ENCODE measurements at places on chromosomes 1 and 21. TPM values are rescaled to one million over a fixed set of nuclear protein-coding genes. Genes with fewer than 3 reads are reported as not detected.

DNA sequence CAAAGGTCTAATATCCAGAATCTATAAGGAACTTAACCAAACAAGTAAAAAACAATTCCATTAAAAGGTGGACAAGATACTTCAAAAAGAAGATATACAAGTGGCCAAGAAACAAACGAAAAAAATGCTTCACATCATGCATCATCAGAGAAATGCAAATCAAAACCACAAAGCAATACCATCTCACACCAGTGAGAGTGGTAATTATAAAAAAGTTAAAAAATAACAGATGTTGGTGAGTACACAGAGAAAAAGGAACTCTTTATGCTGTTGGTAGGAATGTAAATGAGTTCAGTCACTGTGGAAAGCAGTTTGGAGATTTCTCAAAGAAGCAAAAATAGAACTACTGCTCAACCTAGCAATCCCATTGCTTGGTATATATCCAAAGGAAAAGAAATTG, 218.6 kb downstream of the SLC44A5 start:
- H3K27me3 ChIP-seq, result no peaks in the 10 kb centered on the region
- no peak for DNase-seq
- H3K4me3 ChIP-seq, result no peak overlapping the region

- peaks cover 39% of the 10 kb centered on the region for H3K4me1 ChIP-seq
- H3K36me3 ChIP-seq, result peaks cover 24% of the 10 kb centered on the region
- H3K27me3 ChIP-seq, result no peaks in the 10 kb centered on the region
- H3K27ac ChIP-seq, result peak within 1 kb of the TSS; percentile 57
- no peak for DNase-seq
These were observed at the start of gene FNDC5 for GRCh38 chr1:32870615-32871363. Gene FNDC5, minus strand, starts transcription at chr1:32870912.

GRCh38 chr1:185846672-185847444, 112.7 kb downstream of the HMCN1 start:
- no peak overlapping the region for H3K27ac ChIP-seq
- no peaks in the 10 kb centered on the region for H3K36me3 ChIP-seq
- no peaks in the 10 kb centered on the region for H3K4me1 ChIP-seq
- H3K4me3 ChIP-seq, result no peak overlapping the region

DNA sequence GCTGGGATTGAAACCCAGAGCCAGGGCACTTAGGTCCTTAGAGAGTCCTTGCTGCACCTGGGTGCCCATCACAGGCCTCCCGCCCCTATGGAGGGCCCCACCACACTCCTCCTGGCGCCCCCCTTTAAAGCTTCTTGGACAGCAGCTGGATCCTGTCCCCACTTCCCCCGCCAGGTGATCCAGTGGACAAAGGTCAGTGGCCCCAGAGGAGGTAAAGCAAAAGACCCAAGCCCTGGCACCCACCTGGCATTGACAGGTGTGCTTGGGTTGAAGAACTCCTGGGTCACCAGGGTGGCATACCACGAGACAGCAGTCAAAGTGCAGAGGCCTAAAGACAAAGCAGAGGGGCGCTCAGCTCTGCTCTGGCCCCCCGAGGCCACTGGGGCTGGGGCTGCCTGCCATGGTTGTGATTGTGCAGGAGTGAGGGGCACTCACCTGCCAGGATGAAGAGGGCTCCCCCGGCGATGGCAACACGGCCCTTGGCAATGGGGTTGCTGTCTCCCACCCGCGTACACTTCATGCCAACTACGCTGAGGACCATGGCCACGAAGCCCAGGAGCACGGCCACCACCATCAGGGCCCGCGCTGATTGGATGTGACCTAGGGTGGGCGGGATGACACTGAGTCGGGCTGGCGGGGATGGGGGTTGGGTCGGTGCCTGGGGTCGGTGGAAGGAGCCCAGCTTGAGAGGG, 1.9 kb downstream of the CLDN19 start:
- peaks cover 55% of the 10 kb centered on the region for H3K4me1 ChIP-seq
- no peak for DNase-seq
- H3K27me3 ChIP-seq, result no peaks in the 10 kb centered on the region
- peaks cover 10% of the 10 kb centered on the region for H3K36me3 ChIP-seq
- H3K27ac ChIP-seq, result no peak overlapping the region
- H3K4me3 ChIP-seq, result peak overlapping the region; percentile 39

- no peak overlapping the region for H3K27ac ChIP-seq
- no peaks in the 10 kb centered on the region for H3K4me1 ChIP-seq
- H3K36me3 ChIP-seq, result no peaks in the 10 kb centered on the region
- H3K4me3 ChIP-seq, result no peak overlapping the region
These were observed 306.4 kb downstream of the DUSP10 start for GRCh38 chr1:221435504-221435904.

- H3K27me3 ChIP-seq, result no peaks in the 10 kb centered on the region
- DNase-seq, result no peak
- no peak overlapping the region for H3K4me3 ChIP-seq
- H3K27ac ChIP-seq, result no peak overlapping the region
- H3K4me1 ChIP-seq, result peaks cover 37% of the 10 kb centered on the region
These were observed 89.9 kb downstream of the CD247 start for GRCh38 chr1:167428395-167428794.

DNA sequence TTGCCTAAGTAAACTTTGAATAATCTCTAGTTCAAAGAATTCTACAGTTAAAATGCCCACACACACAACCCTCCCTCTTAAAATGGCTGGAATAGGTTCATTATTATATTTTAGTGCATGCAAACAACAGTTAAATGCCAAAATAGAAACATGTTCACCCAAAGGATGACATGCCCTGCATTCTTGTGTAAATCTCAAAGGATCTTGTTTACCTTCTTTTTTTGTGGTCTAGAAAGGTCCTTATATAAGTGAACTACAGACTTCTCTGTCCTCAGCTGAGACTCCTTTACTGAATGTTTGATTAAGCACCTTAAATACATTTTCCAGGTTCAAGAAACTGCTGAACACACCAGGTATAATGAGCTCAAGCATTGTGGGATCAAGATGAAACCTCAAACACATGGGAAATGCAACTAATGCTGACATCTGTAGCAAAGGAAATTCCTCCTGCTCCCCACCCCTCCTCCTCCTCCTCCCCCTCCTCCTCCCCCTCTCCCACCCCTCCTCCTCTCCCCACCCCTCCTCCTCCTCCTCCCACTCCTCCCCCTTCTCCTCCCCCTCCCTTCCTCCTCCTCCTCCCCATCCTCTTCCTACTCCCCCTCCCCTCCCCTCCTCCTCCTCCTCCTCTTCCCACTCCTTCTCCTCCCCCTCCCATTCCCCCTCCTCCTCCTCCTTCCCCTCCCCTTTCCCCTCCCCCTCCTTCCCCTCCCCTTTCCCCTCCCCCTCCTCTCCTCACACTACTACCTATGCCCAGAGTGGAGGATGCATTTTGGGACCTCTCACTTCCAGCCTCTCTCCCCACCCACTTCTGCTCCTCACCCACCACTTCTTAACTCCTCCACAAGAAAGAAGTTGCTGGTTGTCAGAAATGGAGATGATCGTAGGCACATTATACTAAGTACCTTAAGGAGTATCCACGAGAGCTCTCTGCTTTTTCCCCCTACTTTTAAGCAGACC, 233.9 kb downstream of the MRPL39 start:
- H3K4me3 ChIP-seq, result no peak overlapping the region
- DNase-seq, result no peak
- H3K4me1 ChIP-seq, result no peaks in the 10 kb centered on the region
- no peak overlapping the region for H3K27ac ChIP-seq
- H3K27me3 ChIP-seq, result no peaks in the 10 kb centered on the region

DNA sequence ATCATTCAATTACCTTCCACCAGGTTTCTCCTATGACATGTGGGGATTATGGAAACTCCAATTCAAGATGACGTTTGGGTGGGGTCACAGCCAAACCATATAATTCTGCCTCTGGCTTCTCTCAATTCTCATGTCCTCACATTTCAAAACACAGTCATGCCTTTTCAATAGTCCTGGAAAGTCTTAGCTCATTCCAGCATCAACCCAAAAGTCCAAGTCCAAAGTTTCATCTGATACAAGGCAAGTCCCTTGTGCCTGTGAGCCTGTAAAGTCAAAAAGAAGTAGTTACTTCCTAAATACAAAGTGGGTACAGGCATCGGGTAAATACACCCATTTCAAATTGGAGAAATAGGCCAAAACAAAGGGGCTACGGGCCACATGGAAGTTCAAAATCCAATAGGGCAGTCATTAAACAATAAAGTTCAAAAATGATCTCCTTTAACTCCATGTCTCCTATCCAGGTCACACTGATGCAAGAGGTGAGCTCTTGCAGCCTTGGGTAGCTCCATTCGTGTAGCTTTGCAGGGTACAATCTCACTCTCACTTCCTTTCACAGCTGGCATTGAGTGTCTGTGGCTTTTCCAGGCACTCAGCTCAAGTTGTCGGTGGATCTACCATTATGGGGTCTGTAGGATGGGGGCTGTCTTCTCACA, 112.9 kb downstream of the FCRL5 start:
- H3K4me1 ChIP-seq, result no peaks in the 10 kb centered on the region
- no peak for DNase-seq
- no peak overlapping the region for H3K27ac ChIP-seq

DNA sequence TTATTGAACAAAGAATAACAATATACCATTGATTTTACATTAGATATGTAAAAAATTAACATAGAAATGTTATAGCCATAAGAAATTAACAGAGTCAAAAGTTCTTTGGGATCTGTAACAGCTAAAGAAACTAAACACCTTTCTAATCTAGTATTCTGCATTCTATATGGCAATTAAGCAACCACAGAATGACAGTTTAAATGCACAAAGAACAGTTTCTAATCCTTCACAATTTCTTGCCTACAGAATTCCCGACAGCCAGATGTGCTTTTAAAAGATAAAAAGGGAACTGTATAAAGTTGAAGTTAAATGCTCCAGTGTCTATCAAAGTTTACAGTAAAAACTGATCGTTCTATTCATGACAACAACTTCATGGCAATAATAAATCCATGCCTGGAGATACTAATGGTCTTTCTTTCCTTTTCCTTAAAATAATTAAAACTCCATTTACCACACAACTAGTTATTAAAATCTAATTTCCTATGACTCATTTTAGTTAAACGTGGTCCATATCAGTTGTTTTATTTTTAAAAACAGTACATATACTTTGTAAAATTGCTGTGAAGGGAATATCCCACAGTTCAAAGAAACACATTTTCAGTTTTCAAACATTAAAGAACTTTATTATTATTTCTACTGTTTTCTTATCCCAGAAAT, 110.2 kb downstream of the EIF4G3 start:
- H3K36me3 ChIP-seq, result no peaks in the 10 kb centered on the region
- H3K4me3 ChIP-seq, result no peak overlapping the region
- no peak for DNase-seq
- no peaks in the 10 kb centered on the region for H3K27me3 ChIP-seq
- H3K4me1 ChIP-seq, result no peaks in the 10 kb centered on the region
- H3K27ac ChIP-seq, result no peak overlapping the region

DNA sequence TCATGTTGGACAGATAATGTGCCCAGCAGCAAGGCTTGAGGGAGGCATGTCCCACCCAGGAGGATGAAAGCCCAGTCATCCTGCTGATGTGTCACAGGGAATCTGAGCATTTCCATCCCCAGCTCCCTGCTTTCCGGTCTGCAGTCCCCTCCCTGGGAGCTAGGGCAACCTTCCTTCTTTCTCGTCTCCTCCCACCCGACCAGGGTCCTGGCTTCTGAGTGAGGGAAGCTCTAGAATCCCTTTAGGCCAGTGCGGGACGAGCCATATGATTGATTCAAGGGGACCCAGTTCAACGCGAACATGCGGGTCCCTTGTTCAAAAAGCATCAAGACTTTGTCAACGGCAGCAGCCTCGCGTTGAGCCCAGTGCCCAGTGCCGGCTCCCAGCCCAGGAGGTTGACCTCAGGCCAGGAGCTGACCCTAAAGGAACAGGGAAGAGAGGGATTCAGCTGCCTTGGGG, 96.7 kb upstream of the TMPRSS2 start:
- H3K27ac ChIP-seq, result no peak overlapping the region
- no peak overlapping the region for H3K4me3 ChIP-seq
- H3K27me3 ChIP-seq, result no peaks in the 10 kb centered on the region
- DNase-seq, result no peak
- H3K4me1 ChIP-seq, result peaks cover 12% of the 10 kb centered on the region

GRCh38 chr1:194394676-194395075, 1208.3 kb upstream of the B3GALT2 start:
- no peaks in the 10 kb centered on the region for H3K4me1 ChIP-seq
- peak overlapping the region; percentile 27 for H3K27ac ChIP-seq
- no peak overlapping the region for H3K4me3 ChIP-seq

GRCh38 chr1:201718346-201719202, 110.4 kb upstream of the IPO9 start:
- DNase-seq, result no peak
- peaks cover 39% of the 10 kb centered on the region for H3K4me1 ChIP-seq
- H3K27me3 ChIP-seq, result no peaks in the 10 kb centered on the region
- H3K4me3 ChIP-seq, result no peak overlapping the region

DNA sequence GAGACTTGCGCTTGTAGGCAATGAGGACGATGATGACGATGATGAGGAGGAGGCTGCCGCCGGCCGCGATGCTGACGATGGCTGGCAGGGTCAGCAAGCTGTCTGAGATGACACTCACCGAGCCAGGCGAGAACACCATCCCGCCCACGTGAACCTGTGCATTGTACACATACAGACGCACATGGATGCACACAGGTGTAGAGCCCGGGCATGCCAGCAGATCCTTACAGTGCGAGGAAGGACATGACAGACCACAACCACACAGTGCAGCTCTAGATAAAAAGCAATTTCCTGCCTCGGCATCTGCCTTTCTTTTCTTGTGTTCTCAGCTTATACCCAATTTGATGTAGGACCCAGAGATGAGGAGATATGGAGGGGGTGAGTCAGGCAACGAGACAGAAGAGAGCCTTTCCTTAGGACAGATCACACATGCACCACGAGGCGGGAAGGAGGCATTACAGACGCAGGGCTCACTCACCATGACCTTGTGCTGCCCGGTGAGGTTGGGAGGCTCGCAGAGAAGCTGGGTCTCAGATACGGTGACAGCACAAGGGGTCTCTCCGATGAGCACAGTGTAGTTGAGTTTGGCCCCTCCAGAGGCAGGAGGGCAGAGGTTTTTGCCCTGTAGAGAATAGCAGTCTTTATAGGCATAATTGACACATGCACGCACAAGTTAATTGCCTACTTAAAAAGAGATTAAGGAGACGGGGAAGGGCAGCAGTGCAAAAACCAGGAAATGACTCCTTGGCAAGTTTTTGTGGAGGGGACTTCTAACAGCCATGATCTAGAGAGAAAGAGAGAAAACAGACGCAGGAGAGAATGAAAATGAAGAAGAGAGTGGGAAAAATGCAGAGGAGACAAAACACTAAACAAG, 133.9 kb upstream of the CD34 start:
- H3K27ac ChIP-seq, result no peak overlapping the region
- peaks cover 72% of the 10 kb centered on the region for H3K4me1 ChIP-seq
- H3K36me3 ChIP-seq, result peaks cover 92% of the 10 kb centered on the region
- H3K27me3 ChIP-seq, result no peaks in the 10 kb centered on the region
- H3K4me3 ChIP-seq, result no peak overlapping the region

DNA sequence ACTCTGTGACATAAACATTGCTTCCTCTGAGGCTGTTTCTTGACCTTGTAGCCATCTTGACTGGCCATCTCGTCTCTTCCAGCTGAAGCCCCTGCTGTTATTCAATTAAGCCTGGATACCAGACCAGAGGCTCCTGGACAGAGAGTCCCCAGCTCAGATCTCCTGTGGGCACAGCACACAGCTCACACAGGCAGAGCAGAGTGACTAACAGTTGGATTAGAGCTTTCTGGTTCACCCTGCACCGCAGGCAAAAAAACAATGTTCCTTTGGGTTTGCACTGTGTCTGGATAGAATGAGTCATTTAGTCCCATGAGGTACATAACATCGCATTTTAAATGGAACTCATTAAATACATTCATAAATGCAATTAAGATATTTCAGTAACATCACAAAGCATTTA, 33.4 kb upstream of the USH2A start:
- no peaks in the 10 kb centered on the region for H3K27me3 ChIP-seq
- H3K4me1 ChIP-seq, result no peaks in the 10 kb centered on the region
- no peaks in the 10 kb centered on the region for H3K36me3 ChIP-seq

Gene DFFA
- 33.9 TPM for polyA plus RNA-seq

Gene DHCR24
- polyA plus RNA-seq, result 138 TPM

Gene FMO1
- polyA plus RNA-seq, result 13.2 TPM

Gene TAS1R1
- 0.24 TPM for polyA plus RNA-seq

Gene MAGI3
- polyA plus RNA-seq, result 24.2 TPM

Gene ARHGEF2
- 85.1 TPM for polyA plus RNA-seq

Gene HSPA6
- 1.2 TPM for polyA plus RNA-seq

Data from spinal cord (tissue), 10 donors.